H54 (cell line): ENCODE measurements at places on chromosomes 6 and 20.

DNA sequence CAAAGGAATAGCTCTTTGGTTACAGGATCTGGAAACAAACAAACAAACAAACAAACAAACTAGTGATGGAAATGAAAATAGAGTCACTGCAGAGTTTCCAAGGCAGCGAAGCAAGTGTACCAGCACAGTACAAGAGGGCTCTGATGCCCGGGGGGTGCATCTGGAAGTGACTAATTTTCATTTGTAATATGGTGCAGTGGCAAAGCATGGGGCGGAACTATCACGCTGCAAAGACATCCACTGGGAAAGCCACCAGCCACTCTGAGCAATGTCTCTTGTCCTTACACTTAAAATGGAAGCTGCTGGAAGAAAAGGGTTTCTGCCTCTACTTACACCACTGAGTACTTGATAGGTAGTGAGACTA is 44.4 kb upstream of the NEDD9 start:
- no peak for DNase-seq

DNA sequence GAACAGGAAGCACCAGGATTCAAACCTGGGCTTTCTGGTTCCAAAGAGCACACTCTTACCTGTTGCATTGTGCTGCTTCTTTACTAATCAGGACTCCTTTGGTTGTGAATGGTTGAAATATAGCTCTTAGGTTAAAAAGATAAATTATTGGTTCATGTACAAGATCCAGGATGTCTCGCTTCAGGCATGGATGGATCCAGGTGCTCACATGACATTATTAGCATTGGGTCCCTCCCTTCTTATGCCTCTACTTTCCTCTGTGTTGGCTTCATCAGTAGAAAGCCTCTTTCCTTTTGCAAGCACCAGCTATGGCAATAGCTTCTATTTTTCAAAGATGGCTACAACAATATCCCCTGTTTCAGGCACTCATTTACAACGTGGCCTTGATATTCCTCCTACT is 217.7 kb upstream of the SULF2 start:
- DNase-seq, result no peak

- DNase-seq, result no peak
Observed at GRCh38 chr6:127453845-127454619, 5.2 kb downstream of the KIAA0408 start.

GRCh38 chr20:42483730-42484303 is 705.9 kb downstream of the PTPRT start:
- peak; percentile 23 for DNase-seq

- DNase-seq, result no peak
Observed at GRCh38 chr20:39850246-39850645, 838.8 kb downstream of the MAFB start.

GRCh38 chr6:176766-177165 is 115.5 kb upstream of the DUSP22 start:
- DNase-seq, result no peak
